GM04504 (cell line): ENCODE measurements at places on chromosomes 11 and 22.

DNA sequence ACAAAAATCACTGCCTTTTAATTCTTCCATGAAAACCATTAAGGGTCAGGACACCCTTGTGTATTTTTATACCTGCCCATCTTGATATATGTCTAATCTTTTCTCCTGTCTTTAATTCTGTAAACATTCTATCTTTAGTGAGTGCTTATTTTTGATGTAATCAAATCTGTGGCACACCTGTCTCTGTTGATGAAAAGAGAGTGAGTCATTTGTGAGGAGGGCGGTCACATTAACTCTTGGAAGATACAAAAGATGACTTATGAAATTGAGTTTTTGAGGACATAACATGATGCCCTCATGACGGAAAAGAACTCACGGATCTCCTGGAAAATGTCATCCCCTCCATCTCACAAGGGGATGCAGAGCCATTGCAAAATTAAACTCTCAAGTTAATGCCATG lies 206.5 kb upstream of the PGR start:
- no peak for DNase-seq

GRCh38 chr11:8293171-8293570 lies 29.5 kb upstream of the LMO1 start:
- DNase-seq = no peak

DNA sequence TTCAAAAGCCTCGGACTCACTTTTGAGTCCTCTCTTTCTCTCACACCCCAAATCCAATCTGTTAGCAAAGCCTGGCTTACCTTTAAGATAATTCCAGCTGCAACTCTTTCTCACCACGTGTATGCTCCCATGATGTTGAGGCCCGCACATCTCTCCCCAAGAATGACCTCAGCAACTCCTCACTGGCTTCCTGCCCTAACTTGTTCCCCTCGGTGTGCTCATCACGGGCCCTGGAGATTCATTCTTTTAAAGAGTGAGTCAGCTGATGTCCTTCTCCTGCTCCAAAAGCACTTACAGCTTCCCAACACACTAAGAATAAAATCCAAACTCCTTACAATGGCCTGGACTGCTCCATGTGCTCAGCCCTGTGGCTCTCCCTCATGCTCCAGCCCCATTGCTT lies 1041.3 kb downstream of the OPCML start:
- DNase-seq = peak; percentile 60

GRCh38 chr11:117868815-117869561 lies 7.5 kb downstream of the FXYD6 start:
- DNase-seq = no peak

DNA sequence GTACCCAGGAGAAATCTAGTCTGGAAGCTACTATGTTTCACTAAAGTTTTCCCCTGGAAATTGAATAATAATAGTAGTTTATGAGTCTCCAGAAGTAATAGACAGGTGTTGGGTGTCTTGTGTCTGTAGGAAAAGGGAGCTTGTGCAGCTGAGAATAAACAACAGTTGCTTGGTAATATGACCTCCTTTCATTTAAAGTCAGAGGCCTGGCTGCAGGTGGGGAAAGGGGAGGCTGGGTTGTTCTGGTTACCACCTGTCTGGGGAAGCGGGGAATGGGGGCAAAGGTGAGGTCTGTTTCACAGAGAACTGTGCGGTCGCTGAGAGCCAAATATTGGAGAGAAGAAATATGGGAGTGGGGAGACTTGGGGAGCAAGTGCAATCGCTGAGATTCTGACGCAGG lies 3.3 kb upstream of the GRAMD1B start:
- no peak for DNase-seq

GRCh38 chr11:33160136-33160535 lies 1.1 kb downstream of the CSTF3 start:
- DNase-seq = peak; percentile 22

GRCh38 chr11:17734418-17734911 lies at the start of gene KCNC1:
Gene KCNC1 (plus strand): TSS chr11:17734781. CDS start chr11:17736003, 1,222 bp downstream.
- DNase-seq = no peak

DNA sequence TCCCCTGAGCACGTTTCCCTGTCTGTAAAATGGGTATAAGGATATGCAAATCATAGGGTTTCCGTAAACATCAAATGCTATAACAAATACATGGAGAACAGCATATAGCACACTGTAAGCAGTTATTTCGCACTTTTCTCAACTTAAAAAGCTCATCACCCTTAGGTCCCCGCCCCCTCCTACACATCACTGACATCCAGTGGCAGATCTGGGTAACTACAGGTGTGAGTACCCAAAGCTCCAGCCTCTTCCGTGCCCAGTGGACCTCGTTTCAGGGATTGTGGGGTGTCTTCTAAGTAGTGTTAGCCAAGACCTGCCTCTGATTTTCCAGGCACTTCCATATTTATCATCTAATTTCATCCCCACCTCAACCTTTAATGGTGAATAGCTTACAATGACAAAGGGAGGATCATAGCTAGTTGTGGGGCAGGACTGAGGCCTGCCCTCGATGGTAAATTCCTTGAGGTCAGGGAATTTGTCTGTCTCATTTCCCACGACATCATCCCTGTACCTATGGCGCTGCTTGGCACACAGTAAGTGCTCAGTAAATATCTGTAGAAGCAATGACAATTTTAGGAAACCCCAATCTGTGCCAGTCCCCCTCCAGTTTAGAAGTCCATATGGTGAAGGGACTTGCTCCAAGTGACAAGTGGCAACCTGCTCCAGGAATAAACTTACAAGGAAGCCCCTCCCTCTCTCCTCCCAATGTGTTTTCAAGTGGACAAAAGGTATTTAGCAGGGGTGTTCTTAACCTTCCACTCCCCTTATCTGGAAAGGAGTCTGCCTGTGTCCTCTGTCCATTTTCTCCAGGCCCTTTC lies 340.5 kb downstream of the TENM4 start:
- no peak for DNase-seq

DNA sequence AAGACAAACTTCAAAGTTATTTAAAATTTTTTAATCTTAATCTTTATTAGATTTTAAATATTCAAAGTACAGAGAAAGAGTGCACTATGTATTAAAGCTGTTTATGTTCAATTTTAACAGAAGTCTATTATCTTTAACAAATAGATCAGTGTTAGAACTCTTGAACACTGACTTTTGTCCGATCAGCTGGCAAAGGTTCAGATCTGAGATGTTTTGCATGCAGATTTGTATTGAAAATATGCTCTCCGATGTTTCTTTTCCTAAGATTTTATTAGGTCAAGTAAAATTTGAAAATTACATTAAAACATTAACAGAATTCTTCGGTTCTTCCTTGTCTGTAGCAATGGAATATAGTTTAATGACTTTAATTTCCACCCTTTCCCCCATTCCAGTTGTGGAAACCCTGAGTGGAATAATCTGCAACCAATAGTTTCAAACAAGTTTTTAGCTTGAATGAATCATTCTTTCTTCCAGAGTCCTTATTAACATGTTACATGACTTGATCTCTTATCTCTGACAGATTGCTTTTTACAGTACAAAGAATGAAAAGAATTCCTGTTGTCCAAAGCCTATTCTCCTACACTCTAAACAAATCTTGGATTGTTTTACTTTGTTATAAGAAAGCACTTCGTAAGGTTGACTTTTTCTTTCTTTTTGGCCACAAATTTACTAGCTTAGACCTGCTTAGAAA lies 11.4 kb upstream of the TCP11L1 start:
- DNase-seq = no peak
